ENCODE measurements at places on chromosomes 1 and 21.

DNA sequence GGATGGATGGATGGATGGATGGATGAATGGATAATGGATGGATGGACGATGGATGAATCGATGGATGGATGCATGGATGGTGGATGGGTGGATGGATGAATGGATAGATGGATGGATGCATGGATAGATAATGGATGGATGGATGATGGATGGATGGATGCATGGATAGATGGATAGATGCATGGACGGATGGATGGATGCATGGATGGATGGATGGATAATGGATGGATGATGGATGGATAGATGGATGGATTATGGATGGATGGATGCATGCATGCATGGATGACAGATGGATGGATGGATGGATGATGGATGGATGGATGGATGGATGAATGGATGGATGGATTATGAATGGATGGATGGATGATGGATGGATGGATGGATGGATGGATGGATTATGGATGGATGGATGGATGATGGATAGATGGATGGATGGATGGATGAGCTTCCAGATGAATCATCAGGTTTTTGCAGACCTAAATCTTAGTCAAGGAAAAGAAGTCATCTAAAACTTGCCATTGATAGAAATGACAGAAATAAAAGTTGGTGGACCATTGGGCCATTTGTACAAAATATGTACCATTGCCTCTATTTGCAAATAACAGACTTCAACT lies 175.4 kb upstream of the KLHDC7A start:
- DNase-seq = no peak

GRCh38 chr1:174157157-174157806 lies 2.0 kb upstream of the RABGAP1L start:
- peak; percentile 38 for DNase-seq

DNA sequence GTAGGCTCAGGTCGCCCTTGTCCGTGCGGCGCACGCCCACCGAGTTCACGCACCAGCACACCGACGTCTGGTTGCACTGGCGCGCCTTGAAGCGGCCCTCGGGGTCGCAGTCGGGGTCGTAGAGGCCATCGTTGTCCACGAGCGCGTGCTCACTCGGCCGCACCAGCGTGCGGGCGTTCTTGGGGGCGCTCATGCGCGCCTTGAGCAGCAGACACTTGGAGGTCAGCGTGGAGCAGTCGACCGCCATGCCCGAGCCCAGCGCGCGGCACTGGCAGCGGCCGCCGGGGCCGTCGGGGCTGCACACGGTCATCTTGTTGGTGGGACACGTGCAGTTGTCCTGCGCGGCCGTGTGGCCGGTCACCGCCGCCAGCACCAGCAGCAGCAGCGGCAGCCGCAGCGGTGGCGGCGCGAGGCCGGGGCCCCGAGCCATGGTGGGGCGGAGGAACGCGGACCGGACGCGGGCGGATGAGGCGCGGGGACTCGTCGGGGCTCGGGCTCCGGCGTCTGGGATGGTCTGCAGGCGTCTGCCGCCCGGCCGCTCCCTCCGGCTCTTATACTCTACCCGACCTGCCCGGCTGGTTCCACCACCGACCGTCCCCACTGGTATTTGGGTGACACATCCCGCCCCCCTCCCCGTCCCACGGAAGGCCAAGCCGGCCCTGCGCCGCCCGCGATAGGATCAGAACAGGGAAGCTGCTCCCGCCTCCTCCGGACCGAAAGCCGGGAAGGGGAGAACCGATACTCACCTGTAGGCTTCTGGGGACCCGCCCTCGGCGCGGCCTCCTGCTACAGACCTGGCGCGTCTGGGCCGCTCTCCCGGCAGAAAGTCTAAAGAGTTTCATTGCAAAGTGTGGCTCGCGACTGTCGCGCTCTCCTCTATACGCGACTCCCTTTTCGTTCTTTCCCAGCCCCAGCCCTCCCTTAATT lies at the start of gene TACSTD2:
TSS of gene TACSTD2 (minus strand) at position 526 of the 927 bp plus-strand sequence. CDS start at position 430, 96 bp downstream.
- no peak for DNase-seq

- no peak for DNase-seq
Observed at GRCh38 chr1:116424438-116424837, 51.4 kb downstream of the ATP1A1 start.

DNA sequence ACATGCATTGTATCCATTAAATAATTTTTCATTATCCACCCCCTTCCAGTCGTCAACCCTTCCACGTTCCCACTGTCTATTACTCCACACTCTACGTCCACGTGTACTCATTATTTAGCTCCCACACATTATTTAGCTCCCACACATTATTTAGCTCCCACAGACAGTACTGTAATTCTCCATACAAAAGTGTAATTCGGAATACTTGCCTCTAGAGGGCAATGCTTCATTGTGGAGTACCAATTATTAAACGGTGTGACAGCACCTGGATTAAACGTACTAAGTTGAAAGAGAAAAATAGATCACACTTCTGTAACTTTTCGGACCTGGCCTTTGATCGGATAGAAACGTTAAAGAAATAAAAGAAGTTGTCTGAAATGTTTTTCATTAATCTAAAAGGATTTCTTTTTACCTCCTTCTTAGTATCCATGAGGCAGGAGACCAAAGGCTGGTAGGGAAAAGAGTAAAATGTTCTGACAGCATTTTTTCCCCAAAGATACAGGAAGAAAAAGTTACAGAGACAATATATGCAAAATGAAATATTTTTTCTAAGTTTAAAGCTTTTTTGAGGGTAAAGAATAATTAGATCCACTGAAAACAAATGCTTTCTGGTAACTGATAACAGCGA lies 99.2 kb downstream of the LHX8 start:
- DNase-seq = no peak

- DNase-seq = no peak
Observed at GRCh38 chr1:43058545-43059360, 100.1 kb upstream of the SLC2A1 start.

- no peak for DNase-seq
Observed at GRCh38 chr1:51945591-51945990, 44.9 kb downstream of the RAB3B start.

DNA sequence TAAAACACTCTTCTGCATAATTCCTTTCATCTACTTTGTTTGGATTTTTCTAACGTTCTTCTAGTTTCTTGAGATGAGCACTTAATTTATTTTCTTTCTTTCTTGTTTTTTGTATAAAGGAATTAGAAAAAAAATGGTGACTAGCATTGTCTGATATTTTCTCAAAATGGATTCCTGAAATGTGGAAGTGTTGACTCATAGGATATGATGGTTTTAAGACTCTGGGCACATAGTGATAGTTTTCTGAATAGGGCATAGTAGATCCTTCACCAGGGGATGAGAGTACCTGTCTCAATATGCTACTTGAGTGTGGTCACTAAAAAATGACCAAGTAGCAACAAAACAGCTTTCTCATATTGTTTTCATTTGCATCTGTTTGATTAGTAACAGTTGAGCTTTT lies 100.9 kb downstream of the PEX14 start:
- no peak for DNase-seq

- no peak for DNase-seq
Observed at GRCh38 chr1:81729239-81729638, 71.5 kb upstream of the ADGRL2 start.

DNA sequence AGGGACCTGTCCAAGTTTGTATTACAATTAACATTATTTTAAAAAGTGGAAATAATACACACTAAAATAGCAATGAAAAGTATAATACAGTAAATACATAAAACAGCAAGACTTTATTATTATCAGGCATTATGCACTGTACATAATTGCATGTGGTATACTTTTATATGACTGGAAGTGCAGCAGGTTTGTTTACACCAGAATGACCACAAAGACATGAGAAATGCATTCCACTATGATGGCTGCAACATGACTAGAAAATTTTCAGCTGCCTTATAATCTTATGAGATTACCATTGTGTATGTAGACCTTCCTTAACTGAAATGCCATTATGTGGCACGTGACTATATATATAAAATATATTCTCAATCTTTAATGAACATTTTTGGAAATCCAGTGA lies 1699.6 kb downstream of the KCNT2 start:
- DNase-seq = no peak

DNA sequence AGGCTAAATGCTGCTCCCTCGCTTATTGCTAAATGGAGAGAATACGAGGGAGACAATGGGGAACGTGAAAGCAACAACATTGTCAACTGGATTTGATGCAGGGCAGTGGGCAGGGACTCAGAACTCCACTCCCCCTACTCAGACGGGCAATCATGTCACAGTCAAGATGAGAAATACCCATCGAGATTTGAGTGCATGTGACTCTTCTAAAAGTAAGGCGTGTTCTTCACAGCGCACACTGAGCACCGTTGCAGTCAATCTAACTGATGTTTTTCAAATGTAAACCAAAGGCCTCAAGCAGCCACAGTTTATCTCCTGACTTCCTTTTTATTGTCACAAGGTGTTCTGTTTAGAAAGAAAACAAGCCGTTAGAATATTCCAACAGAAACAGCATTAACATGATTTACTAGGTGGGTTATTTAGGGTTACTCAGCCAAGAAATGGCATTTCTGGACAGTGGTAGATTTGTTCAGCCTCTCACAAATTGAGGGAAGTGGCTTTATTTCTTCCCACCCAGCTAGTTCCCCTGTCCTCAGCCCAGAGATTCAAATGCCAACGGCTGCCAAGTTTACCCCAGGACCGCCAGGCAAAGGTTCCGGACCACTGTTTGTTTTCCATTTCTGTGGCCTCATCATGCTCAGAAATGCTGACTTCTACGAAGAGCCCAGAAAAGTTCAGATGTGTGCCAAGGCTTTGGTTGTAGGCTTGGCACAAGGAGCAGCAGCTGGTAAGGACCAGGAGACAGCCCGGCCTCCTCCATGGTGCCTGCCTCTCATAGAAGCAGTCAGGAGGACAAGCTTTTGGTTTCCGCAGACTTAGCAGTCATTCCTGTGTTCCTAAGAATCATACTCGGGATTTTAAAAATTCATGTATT lies 171.4 kb downstream of the KIF26B start:
- no peak for DNase-seq

- DNase-seq = no peak
Observed at GRCh38 chr21:38267991-38268863, 11.4 kb downstream of the KCNJ15 start.

- no peak for DNase-seq
Observed at GRCh38 chr1:26017606-26018005, 4.0 kb upstream of the EXTL1 start.

DNA sequence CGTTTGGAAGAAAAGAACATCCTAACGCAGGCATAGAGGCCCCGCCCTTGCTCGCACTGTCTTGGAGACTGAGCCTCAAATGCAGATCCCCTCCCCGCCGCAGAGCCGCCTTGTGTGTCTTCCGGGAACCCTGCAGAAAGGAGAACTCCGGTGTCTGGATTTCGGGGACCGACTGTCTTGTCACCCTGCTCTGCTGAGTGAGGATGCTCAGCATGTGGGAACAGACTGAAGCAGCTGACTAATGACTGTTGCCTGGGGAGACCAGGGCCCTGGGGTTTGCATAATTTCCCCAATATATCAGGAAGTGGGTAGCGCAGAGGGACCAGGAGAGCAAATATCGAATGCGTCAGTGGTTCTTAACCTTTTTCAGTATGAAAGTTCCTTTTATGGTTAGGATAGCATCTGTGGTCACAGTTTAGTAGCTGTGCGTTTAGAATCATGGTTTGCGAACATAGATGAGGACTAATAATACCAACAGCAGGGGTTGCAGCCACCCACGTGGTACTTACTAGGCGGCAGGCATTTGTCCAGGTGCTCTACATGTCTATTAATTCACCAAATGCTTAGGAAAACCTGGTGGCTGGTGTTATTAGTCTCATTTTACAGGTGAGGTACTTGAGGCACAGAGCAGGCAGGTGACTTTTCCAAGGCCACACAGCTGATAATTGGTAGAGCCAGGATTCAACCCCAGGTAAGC lies 14.3 kb downstream of the GPR137B start:
- peak; percentile 83 for DNase-seq

DNA sequence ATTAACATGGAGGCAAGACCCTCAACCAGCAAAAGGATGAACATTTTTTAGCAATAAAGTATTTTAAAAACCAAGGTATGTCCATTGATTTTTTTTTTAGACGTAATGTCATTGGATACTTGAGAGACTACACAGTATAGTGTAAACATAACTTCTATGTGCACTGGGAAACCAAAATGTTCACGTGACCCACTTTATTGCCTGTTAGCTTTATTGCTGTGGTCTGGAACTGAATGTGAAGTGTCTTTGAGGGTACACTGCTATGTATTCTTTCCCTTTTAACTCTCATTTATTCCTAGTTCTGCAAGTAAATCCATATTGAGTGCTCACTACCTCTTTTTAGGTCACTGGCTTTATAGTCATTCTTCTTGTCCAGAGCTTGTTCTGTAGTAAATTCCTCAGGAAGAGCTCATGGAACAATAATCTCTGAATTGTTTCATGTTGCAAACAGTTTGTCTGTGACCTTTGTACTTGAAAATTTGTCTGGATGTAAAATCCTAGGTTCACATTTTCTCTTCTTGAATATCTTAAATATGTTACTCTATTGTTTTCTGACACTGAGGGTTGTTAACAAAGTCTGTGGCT lies 20.6 kb downstream of the ABCD3 start:
- no peak for DNase-seq

GRCh38 chr1:33219886-33220661 lies 36.2 kb upstream of the ZNF362 start:
- no peak for DNase-seq

DNA sequence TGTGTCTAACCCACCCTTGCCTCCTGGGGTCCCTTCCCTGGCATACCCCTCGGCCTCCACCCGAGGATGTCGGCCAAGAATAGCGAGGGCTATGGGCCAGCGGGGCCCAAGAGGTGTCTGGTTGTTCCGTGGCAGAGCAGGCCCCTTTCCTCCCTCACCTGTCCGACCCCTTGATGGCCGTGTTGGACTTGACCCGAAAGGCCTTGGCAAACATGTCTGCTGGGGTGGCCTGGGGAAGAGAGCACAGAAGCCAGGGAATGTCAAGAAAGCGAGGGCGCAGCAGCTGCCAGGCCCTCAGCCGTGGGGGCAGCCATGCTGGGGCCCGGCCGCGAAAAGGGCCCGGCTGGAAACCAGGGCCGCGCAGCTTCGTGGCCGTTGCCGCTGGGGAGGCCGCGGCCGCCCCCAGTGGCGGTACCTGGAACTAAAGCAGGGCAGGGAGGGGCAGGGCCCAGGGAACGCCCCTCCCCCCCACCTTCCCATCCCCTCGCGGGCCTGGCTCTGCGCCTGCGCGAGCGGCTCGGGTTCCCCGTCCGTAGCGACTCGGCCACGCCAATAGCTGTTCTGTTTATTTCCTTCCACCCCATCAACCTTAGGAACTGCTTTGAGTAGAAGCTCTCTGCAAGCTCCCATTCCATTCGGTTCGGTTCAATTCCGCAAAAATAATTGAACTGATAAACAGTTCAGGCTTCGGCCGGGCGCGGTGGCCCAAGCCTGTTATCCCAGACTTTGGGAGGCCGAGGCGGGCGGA lies at the start of gene EIF2D:
TSS of gene EIF2D (minus strand) at position 337 of the 748 bp plus-strand sequence. CDS start at position 214, 123 bp downstream.
- DNase-seq = peak; percentile 96

- no peak for DNase-seq
Observed at GRCh38 chr1:159468321-159468720, 28.8 kb downstream of the OR10J1 start.
